ENCODE measurements at places on chromosomes 13 and 19. TPM values are rescaled to one million over a fixed set of nuclear protein-coding genes. Genes with fewer than 3 reads are reported as not detected.

The PCSK4 gene
- 0.98 TPM for total RNA-seq

The KCNN1 gene
- total RNA-seq, result 2.1 TPM

The ZNF480 gene
- 6.3 TPM for total RNA-seq

The SHISA2 gene
- 12.1 TPM for total RNA-seq

The MAST1 gene
- 0.45 TPM for total RNA-seq

The ICAM4 gene
- 0.30 TPM for total RNA-seq

The GRK1 gene
- not detected for total RNA-seq

The ZFP14 gene
- 3.4 TPM for total RNA-seq

Data from A375 (cell line).